ENCODE measurements at places on chromosomes 5 and 9.

DNA sequence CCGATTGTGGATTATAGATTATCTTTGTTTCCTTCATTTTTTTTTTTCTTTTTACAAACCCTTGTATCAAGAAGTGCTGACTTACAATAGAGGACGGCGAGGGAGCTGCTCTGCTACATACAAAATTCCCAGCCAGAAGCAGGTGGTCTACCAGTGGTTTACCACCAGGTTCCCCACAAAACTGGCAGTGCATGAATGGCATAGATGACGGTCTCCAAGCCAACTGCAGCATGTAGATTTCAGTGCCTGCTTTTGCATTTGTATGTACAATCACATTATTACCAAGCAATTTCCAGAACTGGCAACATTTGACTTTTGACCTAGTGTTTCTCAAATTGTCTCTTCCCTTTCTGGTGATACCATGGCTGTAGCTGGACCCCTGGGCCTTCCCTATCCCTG, 84.0 kb downstream of the ACER2 start:
- no peak for DNase-seq

GRCh38 chr5:161691911-161692310, 6.4 kb downstream of the GABRA6 start:
- DNase-seq, result no peak

DNA sequence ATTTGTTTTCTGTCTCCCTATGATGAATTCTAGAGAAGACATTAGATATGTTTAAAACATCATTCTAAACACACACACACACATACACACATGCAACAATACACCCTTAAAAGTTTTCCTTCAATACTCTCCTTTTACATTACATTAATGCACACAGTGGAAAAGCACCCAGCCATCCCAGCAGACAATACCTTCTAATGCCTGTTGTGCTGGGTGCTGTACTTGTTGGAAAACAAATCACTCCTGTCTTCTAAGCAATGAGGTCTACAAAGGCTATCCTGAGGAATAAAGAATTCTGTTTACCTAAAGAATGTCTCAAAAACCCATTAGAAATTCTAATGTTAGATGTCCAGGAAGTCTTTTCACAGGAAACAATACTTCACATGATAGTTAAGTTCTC, 259.1 kb upstream of the PPP1R2B start:
- DNase-seq, result no peak

- no peak for DNase-seq
Measured at GRCh38 chr9:86637515-86637914, 283.3 kb upstream of the TUT7 start.

GRCh38 chr5:160260881-160261815, 31.8 kb downstream of the FABP6 start:
- no peak for DNase-seq

GRCh38 chr5:135894789-135895188, 852 bp downstream of the IL9 start:
- no peak for DNase-seq

DNA sequence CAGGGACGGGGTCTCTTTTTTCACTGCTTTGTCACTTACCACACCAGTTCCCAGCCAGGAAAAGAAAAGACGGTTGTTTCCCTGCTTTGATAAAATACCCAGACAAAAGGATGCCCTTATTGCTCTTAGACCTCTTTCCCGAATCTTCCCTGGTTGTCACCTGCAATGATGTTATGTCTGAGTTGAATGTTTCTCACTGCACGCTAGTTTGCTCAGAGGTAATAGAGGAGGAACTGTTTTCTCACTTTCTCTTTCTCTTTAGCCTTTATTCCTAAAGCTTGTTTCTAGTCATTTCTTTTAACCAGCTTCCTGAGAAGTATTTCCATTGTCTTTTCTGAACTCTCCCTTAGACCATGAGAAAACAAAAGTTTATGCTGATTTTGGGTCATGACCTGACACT, 32.9 kb downstream of the ACER2 start:
- no peak for DNase-seq

- DNase-seq, result no peak
Measured at GRCh38 chr5:128800377-128800776, 164.9 kb upstream of the SLC27A6 start.

GRCh38 chr5:108661590-108662219, 86.0 kb upstream of the FER start:
- no peak for DNase-seq
